ENCODE measurements at places on chromosomes 3 and 15. TPM values are rescaled to one million over a fixed set of nuclear protein-coding genes. Genes with fewer than 3 reads are reported as not detected.

DNA sequence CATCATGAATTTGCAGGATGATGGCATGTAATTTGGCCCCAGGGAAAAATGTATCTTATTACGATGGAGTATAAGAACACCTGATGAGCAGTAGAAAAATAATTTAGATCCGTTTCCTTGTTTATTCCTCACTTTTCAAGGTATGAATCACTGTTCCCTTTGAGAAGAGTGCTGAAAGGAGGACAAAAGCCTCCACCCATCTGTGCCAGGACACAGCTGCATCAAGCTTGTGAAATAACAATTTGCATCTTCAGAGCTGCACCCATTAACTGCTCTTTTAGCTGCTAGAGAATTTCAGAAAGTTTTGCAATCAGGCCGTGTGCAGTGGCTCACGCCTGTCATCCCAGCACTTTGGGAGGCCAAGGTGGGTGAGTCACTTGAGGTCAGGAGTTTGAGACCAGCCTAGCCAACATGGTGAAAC is 9.6 kb downstream of the CLDND1 start:
- peaks cover 63% of the 10 kb centered on the region for H3K36me3 ChIP-seq
- H3K4me3 ChIP-seq = no peak overlapping the region
- no peaks in the 10 kb centered on the region for H3K27me3 ChIP-seq
- no peaks in the 10 kb centered on the region for H3K4me1 ChIP-seq
- no peak overlapping the region for H3K27ac ChIP-seq

- peak; percentile 24 for DNase-seq
- H3K27ac ChIP-seq = no peak within 1 kb of the TSS
- peaks cover 20% of the 10 kb centered on the region for H3K4me1 ChIP-seq
- no peaks in the 10 kb centered on the region for H3K36me3 ChIP-seq
These were observed at the start of gene HAPLN3 for GRCh38 chr15:88894819-88895767. TSS of gene HAPLN3 (minus strand) at chr15:88895544. CDS start at chr15:88887298, 8,246 bp downstream.

DNA sequence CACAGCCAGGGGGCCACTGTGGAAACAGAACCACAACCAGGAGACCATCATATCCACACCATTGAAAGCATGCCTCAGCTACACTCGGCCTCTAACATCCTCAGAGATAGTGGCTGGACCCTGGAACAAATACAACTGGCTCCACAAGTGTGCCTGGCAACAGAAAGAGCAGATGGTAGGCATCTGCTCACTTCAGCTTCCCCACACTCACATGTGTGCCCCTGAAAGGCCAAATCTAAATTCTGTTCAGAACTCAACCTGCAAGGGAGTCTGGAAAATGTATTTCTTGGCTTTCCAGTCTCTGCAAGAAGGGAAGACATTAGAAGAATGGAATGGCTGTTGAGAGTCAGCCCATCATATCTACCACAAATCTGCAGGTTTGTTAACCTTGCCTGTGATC is 54.7 kb upstream of the CTNNB1 start:
- no peak for DNase-seq
- H3K27ac ChIP-seq = no peak overlapping the region
- no peaks in the 10 kb centered on the region for H3K4me1 ChIP-seq

- DNase-seq = no peak
- H3K27me3 ChIP-seq = no peaks in the 10 kb centered on the region
- no peak overlapping the region for H3K4me3 ChIP-seq
- H3K4me1 ChIP-seq = peaks cover 6% of the 10 kb centered on the region
- H3K36me3 ChIP-seq = no peaks in the 10 kb centered on the region
- H3K27ac ChIP-seq = no peak overlapping the region
These were observed 8.5 kb downstream of the POC1A start for GRCh38 chr3:52145736-52146110.

Gene RHOA
- total RNA-seq = 480 TPM
